ENCODE measurements at places on chromosomes 1 and 21.

DNA sequence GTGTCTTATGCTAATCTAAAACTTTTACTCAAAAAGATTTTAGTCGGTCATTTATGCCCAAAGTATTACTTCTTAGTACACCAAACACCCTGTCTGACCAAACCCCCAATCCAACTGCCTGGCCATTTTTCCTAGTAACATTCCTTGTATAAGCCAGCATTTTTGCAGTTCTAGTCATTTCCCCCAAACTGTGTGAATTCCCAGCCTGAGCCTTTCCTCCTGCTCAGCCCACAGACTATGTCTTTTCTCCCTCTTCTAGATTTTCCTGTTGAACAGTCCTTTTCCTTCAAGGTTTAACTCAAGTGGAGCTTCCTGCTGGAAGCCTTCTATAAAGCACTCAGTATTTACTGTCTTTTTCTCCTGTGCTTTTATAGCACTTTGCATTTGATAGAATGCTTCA is 843.8 kb downstream of the USP25 start:
- no peak for DNase-seq

DNA sequence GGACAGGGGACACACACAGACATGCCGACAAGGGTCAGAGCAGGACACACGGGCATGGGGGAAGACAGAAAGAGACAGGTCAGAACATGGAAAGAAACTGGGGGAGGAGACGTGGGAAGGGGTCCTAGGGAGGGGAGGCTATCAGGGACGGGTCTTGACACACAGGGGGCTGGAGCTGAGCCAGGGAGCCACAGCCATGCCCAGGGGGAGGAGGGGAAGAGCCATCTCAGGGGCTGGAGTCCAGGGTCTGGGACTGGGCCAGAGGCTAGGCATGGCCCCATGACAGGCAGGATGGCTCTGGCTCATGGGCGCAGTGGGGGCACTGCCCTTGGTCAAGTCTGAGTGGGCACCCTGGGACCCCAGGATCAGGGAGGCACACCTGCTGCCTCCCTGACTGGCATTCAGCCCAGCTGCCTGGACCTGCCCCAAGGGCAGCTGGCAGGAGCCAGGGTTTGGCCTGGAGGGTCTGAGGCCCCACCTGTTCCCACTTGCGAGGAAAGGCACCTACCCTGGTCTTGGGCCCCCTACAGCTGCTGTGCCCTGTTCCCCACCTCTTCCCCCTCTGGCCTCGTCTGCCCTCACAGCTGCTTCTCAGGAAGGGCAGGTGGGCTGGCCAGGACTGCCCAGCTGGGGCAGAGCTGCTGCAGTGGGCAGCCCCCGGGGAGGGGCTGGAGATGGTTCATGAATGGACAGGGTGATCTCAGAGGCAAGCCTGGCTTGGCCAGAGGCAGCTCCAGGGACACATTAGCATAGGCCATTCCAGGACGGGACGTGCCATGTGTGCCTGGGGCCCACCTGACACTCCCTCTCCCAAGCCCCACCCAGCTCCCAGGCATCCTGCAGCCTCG is 42.9 kb downstream of the HSPG2 start:
- DNase-seq: no peak

DNA sequence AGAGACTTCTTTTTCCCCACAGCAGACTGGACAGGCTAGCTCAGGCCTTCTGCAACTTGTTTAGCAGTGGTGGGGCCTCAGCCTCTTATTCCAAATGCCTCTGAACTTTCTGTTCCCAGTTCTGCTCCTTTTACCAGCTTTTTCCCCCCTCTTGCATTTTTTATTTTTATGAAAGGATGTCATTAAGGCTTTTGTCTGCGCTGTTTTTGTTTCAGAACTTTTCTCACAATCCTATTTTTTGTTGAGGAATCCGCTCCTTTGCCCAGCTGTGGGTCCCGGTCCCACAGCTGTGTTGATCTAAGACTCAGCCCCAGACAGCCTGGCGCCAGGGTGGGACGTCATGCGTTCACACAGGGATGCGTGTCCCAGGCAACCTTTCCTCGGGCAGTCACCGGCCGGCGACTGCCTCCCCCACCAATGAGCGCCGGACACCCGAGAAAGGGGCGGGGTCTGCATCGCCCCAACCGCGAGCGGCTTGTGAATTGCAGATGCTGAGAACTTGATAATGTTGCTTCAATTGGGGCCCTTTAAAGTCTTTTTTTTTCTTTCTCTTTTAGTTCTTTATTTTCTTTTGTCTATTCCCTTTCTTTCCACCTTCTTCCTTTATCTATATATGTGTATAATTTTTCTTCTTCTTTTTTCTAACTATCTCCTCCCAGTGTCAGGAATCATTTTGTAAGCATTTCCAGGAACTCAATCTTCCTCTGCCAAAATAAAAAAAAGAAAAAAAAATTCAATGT is 3.0 kb upstream of the ID3 start:
- DNase-seq: no peak

GRCh38 chr1:53804791-53805505 is 33.1 kb downstream of the NDC1 start:
- DNase-seq: no peak

DNA sequence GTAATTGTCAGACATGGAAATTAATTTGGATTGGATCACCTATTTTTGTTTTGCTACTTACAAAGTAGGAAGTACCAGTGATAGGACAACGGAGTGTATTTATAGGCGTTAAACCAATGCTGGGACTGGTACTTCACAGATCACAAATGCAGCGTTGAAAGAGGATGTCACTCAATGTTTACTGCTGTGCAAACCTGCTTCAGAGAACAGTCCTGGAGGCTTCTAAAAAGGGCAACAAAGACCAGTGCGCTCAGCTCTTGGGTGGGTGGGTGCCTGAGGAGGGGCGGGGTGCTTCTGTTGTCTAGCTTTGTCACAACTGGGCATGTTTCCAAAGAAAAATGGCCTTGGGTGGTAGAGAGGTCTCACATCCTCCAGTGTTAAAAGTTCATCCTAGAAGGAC is 2.1 kb downstream of the C1orf21 start:
- DNase-seq: no peak

DNA sequence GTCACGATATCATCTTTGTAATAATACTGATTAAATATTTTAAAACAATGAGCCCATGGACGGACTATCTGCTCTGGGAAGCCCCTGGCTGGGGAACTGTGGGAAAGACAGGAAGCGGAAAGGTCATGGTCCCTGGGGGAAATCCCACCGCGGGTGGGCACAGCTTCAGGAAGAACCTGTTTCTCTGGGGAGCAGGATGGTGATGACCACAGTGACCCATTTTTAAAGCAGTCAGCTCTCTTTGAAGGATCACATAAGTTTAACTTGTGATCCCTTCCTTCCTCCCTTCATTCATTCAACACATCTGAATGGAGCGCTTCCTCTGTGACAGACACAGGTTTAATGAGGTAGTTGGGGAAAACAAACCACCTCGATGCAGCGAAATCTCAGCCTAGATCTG is 73.0 kb downstream of the DHRS3 start:
- no peak for DNase-seq

DNA sequence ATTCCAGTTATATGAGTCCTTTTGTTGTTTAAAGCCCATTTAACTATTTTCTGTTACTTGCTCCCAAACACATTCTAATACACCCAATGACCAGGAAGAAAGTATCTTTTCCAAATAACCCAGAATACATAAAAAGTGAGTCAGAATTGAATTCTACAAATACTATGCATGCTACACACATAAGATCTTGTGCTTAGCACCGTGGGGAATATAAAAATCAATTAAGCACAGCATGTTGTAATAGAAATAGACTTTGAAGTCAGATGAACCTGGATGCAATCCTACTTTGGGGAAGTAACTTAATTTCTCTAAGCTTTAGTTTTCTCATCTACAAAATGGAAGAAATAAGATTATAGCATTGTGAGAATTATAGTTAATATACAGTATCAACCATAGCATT is 40.5 kb upstream of the MUTYH start:
- DNase-seq: no peak

GRCh38 chr1:194104247-194104844 is 917.9 kb upstream of the B3GALT2 start:
- DNase-seq: no peak

GRCh38 chr1:229951856-229952534 is 115.0 kb upstream of the GALNT2 start:
- no peak for DNase-seq

DNA sequence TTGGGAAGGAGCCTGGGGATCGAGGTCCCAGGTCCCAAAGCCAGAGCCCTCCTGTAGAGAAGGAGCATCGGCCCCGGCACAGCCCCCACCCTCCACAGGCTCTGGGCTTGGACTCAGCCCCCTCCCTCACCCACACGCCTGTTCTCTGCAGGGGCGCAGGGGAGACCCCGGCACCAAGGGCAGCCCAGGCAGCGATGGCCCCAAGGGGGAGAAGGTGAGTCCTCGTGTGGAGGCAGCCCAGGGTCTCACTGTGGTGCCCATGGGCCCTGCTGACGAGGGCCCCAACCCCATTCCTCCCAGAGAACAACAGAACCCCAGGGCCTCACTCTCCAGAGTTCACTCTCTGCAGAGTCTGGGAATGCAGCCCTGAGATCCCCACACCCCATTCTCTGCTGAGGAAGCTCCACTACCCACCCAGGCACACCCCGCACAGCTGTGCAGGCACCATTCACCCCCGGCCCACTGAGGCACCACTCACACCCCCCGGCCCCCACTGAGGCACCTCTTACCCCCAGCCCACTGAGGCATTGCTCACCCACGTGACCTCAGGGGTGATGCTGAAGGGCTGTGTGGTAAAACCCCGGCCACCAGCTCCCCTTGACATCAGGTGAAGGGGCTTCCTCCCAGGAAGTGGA is 21.8 kb downstream of the COL6A2 start:
- no peak for DNase-seq

DNA sequence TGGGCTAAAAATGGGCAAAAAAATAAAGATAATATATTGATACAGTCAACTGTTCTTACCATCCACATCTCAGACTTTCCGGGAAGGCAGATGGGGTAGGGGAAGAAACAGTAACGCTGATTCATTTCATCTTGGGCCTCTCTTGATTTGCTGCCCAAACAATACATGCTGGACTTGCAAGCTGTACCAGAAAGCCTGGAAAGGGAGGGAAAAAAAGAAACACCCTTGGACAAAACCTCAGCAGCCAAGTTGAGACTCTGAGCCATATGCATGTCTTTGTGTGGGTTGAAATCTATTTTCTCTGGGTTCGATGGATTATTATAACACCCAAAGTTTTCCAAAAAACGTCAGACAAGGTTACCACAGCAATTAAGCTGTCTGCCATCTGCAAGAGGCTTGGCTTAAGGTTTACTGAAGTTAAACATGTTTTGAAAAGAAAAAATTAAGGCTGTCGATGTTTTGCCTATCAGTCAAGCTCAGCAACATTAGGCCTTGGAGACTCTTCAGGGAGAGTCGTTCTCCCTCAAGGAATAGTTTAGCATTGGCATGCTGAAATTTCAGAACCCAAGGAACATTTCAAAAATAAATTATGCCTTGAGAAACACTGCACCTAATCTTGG is 71.2 kb downstream of the PSMG1 start:
- DNase-seq: no peak

DNA sequence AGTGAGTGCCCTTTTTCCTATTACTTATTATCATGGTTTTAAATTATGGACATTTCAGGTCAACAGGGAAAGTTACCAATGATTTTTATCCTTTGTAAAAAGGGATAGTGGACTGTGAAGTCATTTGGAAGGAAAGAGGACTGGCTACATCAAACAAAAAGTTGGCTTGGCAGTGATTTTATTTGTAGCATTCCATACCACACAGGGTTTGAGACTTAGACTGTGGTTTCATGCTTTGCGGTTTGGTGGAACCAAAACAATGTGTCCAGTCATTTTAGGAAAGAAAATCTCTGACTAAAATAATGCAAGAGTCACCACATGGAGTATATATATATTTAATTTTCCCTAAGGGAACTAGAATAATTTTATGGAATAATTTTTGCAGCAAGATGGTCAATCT is 239.5 kb downstream of the HMCN1 start:
- DNase-seq: no peak

GRCh38 chr1:65904681-65905083 is 112.0 kb downstream of the PDE4B start:
- DNase-seq: no peak

DNA sequence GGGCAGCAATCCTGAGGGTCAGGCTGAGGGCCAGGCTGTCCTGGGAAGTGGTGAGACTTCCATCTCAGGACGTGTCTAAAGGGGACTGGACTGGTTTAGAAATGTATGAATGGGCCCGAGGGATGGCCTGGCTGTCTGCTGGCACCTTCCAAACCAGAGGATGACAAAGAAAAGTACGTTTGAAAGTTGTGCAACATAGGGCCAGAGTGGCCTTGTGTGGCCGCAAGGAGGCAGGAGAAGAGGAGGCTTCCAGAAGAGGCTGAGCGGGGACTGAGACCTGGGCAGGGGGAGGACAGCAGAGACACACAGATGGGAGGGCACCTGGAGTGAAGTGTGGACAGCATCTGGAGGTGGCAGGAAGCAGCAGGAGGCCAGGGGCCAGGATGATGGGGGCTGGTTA is 2.6 kb upstream of the SYTL1 start:
- no peak for DNase-seq

GRCh38 chr21:18275781-18276180 is 31.1 kb downstream of the CHODL start:
- DNase-seq: no peak

- no peak for DNase-seq
These were observed 43.1 kb upstream of the PLD5 start for GRCh38 chr1:242567596-242567995.

DNA sequence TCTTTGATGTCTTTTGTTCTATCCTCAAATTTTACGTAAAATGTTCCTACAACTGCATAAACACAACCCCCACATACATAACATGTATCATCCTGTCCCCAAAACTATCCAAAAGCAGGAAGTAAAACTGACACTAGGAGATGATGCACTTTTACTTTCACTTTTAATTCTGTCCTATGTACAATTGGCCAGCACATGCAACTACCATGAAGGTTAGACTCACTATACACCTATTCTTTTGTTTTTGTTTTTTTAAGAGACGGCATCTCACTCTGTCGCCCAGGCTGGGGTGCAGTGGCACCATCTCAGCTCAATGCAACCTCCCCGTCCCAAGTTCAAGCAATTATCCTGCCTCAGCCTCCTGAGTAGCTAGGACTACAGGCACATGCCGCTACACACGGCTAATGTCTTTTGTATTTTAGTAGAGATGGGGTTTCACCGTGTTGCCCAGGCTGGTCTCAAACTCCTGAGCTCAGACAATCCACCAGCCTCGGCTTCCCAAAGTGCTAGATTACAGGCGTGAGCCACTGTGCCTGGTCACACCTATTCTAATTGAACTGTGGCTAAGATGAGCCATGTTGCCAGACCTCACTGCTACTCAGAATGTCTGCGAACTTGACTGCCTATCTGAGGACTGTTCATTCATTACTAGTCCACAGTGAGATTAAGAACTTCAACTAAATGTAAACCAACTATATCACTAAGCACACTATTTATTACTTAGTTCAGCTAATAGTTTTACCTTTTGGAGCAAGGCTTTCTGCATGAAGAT is 48.0 kb downstream of the TOR3A start:
- DNase-seq: peak; percentile 2

- no peak for DNase-seq
These were observed 771 bp downstream of the RABGAP1L start for GRCh38 chr1:174160109-174160473.

- DNase-seq: no peak
These were observed 409.6 kb upstream of the ZRANB2 start for GRCh38 chr1:71490432-71490831.

GRCh38 chr1:40273547-40274166 is 15.6 kb downstream of the ZMPSTE24 start:
- DNase-seq: no peak
